ENCODE measurements at places on chromosomes 1 and 21.

GRCh38 chr21:33514229-33514628 lies 22.7 kb upstream of the DNAJC28 start:
- no peak for DNase-seq

GRCh38 chr1:13679651-13680050 lies 20.3 kb upstream of the PRDM2 start:
- DNase-seq: no peak

DNA sequence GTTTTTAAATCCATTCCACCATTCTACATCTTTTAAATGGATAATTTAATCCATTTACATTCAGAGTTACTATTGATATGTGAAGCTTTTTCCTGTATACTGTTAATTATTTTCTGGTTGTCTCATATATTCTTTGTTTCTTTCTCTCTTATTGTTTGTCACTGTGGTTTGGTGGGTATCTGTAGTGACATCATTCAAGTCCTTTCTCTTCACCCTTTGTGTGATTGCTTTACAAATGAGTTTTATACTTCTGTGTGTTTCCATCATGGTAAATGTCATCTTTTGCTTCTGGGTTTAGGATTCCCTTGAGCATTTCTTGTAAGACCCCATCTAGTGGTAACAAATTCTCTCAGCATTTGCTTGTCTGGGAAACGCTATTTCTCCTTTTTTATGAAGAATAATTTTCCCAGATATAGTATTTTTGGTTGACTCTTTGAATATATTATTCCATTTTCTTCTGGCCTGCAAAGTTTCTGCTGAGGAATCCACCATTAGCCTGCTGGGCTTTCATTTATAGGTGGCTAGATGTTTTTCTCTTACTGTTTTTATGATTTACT lies 10.2 kb downstream of the LY9 start:
- no peak for DNase-seq

DNA sequence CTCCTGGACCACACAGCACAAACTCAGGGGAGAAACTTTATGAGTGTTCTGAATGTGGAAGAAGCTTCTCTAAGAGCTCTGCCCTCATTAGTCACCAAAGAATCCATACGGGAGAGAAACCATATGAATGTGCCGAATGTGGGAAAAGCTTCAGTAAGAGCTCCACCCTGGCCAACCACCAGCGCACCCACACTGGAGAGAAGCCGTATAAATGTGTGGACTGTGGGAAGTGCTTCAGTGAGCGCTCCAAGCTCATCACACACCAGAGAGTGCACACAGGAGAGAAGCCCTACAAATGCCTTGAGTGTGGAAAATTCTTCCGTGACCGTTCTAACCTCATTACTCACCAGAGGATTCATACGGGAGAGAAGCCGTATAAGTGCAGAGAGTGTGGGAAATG lies 22.5 kb downstream of the ZSCAN20 start:
- DNase-seq: peak; percentile 25

GRCh38 chr1:234980645-234981396 lies 147.8 kb downstream of the TOMM20 start:
- DNase-seq: peak; percentile 33

GRCh38 chr1:212873518-212873917 lies 15.4 kb downstream of the FLVCR1 start:
- no peak for DNase-seq

GRCh38 chr1:166087734-166088571 lies 78.8 kb downstream of the FAM78B start:
- DNase-seq: no peak

DNA sequence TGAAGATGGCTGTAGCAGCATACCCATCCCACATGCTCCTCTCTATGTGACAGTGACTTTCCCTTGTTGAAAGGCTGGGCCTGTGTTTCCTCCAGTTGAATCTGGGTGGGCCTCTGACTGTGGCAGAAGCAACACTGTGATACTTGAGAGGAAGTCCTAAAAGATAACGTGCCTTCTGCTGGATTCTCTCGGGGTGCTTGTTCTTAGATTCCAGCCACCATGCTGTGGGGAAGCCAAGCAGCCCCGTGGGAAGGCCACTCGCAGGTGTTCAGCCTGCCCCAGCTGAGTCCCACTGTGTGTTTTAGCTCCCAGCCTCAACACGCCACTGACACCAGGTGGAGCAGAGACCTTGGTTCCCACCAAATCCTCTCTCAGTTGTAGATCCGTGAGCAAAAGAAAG lies 31.5 kb downstream of the TRAPPC10 start:
- no peak for DNase-seq

GRCh38 chr1:67850151-67850551 lies 16.9 kb upstream of the GNG12 start:
- peak; percentile 52 for DNase-seq

- DNase-seq: no peak
These were observed 34.9 kb upstream of the SPATA6 start for GRCh38 chr1:48506870-48507269.

- peak; percentile 10 for DNase-seq
These were observed 153.5 kb downstream of the RERE start for GRCh38 chr1:8663915-8664329.

GRCh38 chr1:65812065-65812464 lies 19.4 kb downstream of the PDE4B start:
- peak; percentile 42 for DNase-seq

DNA sequence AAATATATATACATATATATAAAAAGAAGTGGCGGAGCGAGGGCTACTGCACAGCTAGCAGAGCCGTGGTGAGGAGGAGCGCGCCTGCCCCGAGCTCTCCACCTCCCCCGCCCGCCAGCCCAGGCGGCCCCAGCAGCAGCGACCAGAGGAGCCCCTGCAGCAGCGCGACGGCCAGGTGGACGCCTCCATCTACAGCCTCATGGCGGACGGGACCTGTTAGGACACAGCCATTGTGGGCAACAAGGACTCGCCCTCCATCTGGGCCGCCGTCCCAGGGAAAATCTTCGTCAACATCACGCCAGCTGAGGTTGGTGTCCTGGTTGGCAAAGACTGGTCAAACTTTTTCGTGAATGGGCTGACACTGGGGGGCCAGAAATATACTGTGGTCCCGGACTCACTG lies 41.9 kb upstream of the REG4 start:
- DNase-seq: no peak

- no peak for DNase-seq
These were observed 16.0 kb downstream of the DISC1 start for GRCh38 chr1:231642618-231643017.

Measured in erythroblast (primary cell).